ENCODE measurements at places on chromosomes 4 and X.

DNA sequence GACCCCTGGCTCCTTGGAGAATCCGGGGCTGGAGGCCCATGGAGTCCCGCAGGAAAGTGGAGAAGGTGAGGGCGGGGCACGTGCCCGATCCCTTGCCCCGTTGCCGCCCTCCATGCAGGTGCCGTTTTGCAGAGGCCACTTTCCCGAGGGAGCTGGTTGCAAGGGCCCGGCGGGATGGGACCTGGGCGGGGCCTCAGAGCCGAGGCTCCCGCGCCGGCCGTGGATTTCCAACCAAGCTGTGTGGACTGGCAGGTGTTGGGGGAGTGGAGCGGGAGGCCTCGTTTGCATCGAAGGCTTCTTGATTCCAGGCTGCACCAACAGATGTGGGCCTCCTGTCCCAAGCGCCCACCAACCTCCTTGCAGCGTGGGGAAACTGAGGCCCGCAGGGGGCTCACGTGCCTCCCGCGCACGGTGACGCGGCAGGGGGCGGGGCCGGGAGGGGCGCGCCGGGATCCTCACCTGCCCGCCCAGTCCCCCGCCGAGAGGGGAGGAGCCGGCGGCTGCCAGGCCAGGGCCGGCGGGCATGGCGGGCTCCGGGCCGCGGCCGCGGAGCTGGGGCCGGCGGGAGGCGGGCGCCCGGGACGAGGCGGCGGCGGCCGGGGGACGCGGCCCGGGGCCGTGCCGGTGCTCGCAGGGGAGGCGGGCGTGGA lies 24.9 kb downstream of the SH3BP2 start:
- peak; percentile 53 for DNase-seq

- DNase-seq = no peak
Observed at GRCh38 chrX:40104985-40105834, 7.5 kb upstream of the BCOR start.

- no peak for DNase-seq
Observed at GRCh38 chrX:100379388-100379986, 30.6 kb downstream of the PCDH19 start.

DNA sequence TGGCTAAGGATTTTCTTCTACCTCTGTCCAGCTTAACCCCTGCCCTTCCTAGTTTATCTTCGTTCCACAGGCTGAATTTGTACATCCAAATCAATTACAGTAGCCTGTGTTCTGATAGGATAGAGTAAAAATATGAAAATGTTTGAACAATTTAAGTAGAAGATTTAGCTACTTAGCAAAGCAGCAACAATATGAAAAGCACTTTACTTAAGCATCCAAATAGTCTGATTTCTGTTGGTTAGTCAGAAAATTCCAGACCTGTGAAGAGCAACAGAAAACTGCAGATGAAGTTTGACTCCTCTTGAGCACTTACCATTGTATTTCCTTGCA lies 2.0 kb downstream of the ARSJ start:
- no peak for DNase-seq

GRCh38 chr4:26377328-26378311 lies 56.8 kb downstream of the RBPJ start:
- no peak for DNase-seq

GRCh38 chr4:28092610-28093009 lies 1232.0 kb downstream of the STIM2 start:
- no peak for DNase-seq

DNA sequence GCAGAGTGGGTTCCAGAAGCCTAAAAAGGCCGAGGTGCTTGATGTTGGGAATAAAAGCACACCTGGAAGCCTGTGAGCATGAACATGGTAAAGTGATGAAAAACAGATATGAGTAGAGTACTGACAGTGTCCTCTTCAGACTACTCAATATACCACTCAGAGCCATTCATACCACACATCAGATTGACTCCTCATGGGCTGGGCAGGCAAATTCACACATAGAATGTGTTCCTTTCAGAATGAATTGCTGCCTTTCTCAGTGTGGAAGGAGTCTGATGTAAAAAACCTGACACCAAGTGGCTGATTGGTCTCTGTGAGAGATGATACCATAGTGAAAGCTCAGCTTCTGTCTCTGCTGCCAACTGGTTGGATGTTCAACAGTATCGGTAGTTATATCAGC lies 442.7 kb downstream of the RAPGEF2 start:
- DNase-seq = no peak

GRCh38 chrX:4881277-4881676 lies 1167.8 kb upstream of the PRKX start:
- DNase-seq = no peak

GRCh38 chr4:86816501-86817273 lies 32.5 kb downstream of the SLC10A6 start:
- DNase-seq = no peak

- no peak for DNase-seq
Observed at GRCh38 chr4:139239127-139239772, 40.8 kb downstream of the MGARP start.

DNA sequence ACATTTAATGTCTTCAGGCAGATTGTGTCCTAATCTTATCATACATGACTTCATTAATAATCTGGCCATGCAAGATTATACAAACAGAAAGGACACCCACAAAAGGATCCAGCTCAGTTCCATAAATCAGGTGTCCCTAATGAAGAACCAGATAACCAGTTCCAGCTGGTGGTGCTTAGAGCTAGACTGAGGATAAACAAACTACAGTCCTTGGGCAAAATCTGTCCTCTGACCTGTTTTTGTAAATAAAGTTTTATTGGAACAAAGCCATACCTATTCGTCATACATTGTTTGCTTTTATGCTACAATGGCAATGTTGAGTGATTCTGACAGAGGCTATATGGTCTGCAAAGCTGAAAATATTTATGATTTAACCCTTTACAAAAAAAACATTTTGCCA lies 199.5 kb downstream of the MID1IP1 start:
- no peak for DNase-seq

DNA sequence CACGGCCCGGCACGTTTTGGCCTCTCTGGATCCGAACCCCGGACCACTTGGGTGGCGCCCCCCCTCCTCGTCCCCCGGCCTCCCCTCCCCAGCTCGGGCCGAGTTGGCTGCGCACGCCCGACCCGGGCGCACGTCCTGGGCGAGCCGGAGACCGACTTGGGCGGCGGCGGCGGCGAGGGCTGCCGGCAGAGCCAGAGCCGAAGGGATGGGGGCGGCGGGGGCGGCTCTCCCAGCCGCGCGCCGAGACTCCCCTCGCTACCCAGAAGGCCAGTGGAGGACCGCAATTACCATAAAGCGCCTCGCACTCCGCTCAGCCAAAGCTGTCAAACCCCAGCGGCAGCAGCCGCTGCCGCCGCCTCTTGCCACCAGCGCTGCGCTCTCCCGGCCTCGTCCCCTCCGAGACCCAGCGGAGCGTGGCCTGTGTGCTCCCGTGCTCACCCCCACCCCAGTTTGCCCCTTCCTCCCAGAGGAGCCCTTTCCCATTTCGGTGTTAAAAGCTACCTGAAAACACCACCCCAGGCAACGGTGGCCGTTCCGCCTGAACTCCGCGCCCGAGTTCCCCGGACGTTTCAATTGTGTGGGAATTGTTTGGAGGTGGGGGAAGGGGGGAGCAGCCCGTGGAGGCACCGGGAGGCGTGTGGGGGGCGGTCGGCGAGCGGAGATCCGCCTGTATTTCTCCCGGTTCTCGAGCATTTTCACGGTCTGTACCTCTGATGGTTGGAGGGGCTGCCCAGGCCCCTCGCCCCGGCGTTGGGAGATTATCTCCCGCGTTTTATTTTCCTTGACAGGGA lies 701 bp upstream of the BCOR start:
- DNase-seq = peak; percentile 73

DNA sequence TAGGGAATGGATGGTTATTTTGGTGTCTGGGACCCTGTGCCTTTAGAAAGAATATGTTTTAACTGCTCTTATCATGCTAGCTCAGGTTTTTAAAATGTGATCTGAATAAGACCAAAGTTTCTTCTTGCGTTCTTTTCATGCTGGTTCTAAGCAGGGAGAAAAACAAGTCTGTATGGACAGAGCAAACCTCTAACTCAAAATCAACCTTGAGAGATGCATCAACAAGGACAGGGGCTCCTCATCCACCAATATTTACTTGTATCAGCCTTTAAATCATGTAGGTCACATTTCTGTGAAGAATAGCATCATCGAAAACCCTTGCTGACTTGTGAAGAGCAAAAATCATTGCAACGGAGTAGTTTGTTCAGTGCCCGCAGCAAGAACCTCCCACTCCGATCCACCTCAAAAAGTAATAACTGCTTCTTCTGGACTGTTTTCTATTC lies 1.2 kb downstream of the ATP10D start:
- DNase-seq = no peak

DNA sequence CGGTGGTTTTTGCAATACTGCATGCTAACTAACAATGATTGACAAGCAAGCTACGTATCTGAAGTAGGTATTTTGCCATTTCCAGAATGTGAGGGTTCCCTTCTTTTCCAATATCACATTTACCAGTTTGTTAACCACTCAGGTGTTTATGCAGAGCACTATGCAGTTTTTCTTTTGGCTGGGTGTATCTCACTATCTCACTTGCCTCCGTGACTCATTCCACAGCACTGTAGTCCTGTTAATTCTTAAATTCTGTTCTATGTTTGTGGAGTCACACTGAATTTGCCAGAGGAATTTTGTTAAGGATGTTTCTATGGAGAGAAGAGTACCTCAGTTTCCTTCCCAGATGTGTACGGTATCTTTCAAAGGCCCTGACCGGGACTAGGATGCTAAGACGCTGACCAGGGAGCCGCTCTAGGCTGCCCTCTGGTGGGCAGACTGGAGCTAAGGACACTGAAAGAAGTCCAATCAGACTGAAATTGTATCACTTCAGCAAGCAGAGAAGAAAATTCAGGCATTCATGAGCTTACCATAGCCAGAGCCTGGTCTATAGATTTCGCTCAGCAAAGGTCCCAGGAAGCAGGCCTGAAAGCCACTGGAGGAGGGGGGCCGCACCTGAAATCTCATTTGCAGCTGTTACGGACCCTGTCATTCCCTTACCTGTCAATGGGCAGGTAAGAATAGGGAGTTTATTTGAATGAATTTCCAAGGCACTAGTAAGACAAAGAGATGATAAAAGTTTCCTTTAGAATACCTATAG lies 388.4 kb upstream of the SPOCK3 start:
- no peak for DNase-seq

DNA sequence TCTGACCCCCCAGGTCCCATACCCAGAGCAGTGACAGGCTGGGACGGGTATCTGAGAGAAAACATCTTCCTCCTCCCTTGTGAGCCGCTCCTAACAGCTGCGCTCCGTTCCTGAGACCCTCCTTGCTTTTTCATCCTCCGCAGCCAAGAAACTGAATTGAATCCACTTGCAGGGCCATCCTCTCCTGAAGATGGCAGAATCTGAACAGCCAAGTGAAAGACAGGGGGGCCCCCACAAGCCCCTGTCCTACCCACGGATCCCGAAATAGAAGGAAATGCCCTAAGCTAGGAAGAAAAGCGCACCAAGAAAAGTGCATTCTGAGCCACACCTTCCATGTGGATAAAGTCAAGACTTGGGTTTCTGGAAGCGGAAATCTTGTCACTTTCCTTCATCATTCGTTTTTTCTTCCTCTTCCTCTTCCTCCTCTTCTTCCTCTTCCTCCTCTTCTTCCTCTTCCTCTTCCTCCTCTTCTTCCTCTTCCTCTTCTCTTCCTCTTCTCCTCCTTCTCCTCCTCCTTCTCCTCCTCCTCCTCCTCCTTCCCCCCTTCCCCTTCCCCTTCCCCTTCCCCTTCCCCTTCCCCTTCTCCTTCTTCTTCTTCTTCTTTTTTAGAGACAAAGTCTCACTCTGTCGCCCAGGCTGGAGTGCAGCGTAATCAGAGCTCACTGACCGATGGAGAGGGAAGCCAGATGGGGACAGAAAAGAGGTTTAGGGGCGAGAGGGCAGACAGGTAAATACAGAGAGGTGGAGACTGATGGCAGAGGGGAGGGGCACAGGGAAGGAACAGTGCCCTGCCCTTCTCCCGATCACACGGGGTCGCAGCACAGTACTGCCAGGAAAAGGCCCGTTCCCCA lies 86.0 kb upstream of the WWC2 start:
- no peak for DNase-seq

- DNase-seq = no peak
Observed at GRCh38 chrX:15505101-15505500, 4.5 kb downstream of the BMX start.

DNA sequence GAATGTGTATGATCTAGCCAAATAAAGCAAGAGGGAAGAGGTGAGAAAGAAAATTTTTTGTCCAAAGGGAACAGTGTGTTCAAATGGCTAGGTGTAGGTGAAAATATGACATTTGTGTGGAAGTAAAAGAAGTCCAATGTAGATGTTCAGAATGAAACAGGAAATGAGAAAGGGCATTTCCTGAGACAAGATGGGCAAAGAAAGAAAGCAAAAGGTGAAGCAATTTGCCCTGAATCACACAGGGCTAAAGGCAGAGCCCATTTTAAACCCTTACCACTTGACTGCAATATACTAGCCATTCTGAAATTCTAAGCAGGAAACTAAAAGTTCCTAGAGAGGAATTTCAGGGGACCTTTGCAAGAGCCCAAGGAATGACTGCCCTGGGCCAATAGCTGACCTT lies 36.0 kb downstream of the CLOCK start:
- DNase-seq = no peak

GRCh38 chr4:83961575-83961974 lies 425.7 kb downstream of the GPAT3 start:
- DNase-seq = no peak

GRCh38 chrX:54794028-54794427 lies 4.0 kb downstream of the ITIH6 start:
- no peak for DNase-seq

- DNase-seq = no peak
Observed at GRCh38 chr4:70589785-70590184, 2.3 kb upstream of the AMBN start.

GRCh38 chr4:153771046-153771445 lies 11.2 kb upstream of the RNF175 start:
- no peak for DNase-seq

- no peak for DNase-seq
Observed at GRCh38 chr4:68404153-68404552, 43.1 kb upstream of the TMPRSS11E start.

DNA sequence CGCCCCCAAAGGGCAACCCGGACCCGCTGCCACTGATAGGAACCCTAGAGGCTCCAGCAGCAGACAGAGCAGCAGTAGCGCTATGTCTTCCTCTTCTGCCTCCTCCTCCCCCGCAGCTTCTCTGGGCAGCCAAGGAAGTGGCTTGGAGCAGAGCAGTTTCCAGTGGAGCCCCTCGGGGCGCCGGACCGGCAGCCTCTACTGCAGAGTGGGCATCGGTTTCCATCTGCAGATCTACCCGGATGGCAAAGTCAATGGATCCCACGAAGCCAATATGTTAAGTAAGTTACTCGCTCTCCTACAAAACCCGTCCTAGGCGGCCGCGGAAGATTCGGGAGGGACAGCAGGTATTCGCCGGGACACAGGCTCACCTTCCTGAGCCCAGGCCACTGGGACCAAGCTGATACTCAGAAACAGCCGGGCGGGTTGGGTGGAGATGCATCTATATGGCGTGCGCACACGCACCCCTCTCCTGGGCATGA lies 477 bp downstream of the FGF5 start:
- DNase-seq = no peak

Measured in NCI-H1092 (cell line).